ENCODE measurements at places on chromosomes 11 and 22.
A peak's percentile ranks its signal among the peaks of the same experiment; 100 is the strongest.

DNA sequence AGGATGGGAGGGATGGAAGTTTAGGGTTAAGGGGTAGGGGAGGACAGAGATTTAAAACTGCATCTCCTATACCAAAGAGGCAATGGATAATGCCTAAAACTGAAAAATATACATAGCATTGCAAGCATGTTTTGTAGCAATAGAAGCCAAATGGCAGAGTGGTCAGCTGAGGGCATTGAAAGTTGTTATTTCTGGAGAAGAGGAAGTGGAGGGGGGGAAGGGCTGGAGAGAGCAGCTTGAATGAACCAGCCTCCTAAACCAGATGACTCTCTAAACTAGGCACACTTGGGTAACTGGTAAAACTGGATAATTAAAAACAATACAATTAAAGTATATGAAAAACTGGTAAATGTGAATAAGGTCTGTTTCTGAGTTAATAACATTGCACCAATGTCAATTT lies 70.3 kb upstream of the TP53I11 start:
- DNase-seq, result no peak

- DNase-seq, result no peak
These were observed 135.4 kb downstream of the CCDC81 start for GRCh38 chr11:86510097-86510496.

DNA sequence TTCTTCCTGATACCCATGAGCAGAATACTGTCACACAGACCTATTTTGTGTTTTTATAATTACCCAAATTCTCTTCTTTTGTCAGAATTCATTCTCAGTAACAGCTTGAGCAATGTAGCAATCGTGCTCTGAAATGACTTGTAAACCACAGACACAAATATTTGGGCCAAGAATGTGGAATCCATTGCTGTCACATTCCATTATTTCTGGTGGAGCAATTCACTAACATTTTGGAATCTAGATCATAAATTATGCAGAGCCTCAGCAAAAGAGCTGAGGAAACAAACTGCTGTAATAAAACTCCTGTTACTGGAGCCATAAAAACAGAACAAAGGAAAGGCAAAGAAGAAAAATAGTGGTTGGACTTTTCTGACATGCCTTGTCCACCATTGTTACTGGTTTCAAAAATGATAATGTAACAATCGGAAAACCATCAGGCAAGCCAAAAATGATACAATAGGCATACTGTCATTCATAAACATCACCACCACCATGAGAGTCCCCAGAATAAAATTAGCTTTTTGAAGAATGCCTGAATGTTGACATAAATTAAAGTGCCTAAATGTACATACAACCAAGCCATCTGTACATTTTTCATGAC lies 223.4 kb upstream of the PITPNB start:
- DNase-seq, result no peak

DNA sequence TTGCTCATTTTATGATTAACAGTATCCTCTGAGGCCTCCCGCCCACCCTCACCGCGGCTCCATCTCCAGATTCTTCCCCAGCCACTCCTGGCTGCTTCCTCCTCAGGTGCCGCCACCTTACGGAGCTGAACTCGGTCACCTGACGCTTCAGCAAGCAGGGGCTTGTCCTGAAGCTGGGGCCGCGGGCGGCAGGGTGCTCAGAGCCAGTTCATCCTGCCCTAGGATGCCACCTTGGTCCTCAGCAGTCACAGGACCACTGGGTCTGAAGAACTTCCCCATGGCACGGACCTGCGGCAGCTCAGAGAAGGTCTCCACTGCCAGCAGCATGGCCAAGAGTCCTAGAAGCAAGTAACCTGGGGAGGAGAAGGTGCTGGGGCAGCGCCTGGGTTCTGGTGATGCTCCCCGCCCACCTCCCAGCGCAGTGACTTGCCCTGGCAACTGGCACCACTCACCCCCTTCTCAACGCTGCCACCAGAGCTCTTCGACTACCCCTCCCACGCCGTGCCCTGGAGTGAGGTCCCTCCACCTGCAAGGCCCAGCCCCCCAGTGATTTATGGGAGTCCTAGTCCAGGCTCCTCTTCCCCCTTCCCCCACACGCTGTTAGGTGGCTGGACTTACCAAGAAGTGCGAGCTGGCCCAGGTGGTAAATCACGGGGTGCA lies 2.6 kb downstream of the KCNK7 start:
- no peak for DNase-seq

DNA sequence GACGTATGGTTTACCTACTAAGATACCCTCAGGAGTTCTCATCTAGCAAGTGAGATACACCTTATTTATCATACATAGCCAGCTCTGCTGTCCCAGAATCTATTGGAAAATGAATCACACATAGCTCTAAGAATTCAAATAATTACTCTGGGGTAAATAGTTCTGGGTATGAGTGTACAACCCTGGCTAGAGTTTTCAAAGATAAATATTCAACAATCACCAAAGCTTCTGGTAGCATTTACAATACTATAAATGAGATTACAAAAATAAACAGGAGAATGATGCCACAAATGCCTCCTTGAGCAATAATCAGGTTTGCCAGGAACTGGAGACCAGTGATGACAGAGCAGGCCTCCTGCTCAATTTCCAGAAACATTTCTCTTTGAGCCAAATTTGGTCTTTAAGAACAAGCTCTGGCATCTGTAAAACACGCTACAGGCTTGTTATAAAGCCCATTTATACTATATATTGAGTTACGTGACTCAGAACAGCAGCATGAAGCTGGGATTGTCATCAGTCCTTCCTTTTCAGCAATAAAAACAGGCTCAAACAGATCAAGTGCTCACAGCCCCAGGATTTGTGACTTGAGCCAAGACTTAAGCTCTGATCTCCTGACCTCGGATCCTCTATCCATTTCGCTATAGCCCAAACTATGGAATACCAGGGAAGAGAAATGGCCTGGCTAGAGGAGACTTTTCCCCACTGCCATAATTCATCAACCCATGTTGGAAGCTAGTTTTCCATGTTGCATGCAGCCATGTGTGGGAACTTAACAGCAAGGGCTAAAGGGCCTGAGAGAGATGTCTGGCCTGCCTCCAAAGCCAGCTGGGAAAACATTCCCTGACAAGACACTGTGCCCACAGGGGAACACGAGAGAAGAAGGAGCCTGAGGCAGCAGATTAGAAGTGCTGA lies 19.7 kb downstream of the RAB30 start:
- DNase-seq, result no peak

- peak; percentile 81 for DNase-seq
These were observed 1.4 kb upstream of the CPT1A start for GRCh38 chr11:68843052-68843561.

GRCh38 chr22:27711756-27712155 lies 89.8 kb downstream of the MN1 start:
- DNase-seq, result no peak

DNA sequence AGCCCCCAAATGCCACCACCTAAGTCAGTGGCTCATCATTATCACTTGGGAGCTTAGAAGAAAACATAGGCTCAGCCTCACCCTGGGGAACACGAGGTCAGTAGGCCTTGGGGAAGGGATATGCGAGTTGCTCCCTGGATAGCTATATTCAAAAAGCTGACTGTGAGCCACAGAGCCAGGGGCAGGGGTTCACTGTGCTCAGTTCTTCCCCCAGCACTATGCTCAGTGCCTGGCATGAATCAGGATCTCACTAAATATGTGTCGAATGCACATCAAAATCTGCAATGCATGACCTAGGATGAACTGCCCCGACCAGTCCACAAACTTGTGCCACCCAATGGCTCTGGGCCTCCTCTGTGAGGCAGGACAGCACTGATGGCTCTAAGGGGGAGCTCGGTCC lies 35.1 kb downstream of the THOC5 start:
- no peak for DNase-seq

DNA sequence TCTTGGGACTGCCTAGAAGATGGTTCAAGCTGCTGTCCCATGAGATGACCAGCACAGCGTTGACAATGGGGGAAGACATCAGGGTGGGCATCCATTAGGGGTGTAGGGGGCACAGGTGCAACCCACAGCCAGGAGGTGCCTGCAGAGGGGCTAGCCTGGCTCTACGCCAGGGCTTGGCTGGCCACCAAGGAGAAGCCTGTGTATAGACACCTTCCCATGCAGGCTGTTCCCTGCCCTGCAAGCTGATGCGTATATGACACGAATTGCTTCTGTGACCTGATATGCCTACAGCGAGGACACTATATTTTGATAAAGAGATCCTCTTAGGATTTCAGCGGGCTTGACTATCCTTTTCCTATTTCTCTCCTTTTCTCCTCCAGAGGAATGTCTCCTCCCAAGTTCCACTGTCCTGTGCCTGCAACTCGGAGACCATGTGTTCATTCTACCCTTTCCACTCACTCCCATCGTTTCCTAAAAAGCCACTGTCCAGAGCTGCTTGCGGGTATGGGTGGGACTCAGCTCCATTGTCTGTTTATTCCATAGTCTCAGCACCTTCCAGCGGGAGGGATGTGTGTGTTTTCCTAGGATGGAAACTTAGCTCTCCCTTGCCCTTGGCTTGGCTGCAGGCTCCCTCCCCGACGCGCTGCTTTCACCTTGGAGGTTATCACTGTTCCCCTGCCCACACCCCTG lies 56.1 kb downstream of the ST14 start:
- DNase-seq, result peak; percentile 8

- no peak for DNase-seq
These were observed 154.7 kb downstream of the SHANK2 start for GRCh38 chr11:71097506-71098240.

DNA sequence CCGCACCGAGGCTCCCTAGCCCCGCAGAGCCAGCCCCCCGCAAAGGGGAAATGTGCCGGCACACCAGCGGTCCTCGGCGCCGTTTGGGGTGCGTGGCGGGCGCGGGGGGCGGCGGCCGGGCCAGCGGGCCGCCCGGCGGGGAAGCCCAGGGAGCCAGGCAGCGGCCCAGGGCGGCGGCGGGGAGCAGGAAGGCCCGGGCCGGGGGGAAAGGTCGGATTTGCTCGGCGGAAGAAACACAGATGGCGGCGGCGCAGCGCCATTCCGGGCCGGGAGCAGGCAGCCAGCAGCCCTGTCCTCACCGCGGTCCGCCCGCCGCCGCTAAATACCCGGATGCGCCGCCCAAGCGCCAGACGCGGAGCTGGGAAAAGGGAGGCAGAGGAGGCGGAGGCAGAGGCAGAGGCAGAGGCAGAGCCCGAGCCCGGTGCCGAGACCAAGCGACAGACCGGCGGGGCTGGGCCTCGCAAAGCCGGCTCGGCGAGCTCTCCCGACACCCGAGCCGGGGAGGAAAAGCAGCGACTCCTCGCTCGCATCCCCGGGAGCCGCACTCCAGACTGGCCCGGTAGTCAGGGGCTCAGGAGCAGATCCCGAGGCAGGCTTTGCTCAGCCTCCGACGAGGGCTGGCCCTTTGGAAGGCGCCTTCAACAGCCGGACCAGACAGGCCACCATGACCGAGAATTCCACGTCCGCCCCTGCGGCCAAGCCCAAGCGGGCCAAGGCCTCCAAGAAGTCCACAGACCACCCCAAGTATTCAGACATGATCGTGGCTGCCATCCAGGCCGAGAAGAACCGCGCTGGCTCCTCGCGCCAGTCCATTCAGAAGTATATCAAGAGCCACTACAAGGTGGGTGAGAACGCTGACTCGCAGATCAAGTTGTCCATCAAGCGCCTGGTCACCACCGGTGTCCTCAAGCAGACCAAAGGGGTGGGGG lies 2.6 kb upstream of the GCAT start:
- peak; percentile 71 for DNase-seq

DNA sequence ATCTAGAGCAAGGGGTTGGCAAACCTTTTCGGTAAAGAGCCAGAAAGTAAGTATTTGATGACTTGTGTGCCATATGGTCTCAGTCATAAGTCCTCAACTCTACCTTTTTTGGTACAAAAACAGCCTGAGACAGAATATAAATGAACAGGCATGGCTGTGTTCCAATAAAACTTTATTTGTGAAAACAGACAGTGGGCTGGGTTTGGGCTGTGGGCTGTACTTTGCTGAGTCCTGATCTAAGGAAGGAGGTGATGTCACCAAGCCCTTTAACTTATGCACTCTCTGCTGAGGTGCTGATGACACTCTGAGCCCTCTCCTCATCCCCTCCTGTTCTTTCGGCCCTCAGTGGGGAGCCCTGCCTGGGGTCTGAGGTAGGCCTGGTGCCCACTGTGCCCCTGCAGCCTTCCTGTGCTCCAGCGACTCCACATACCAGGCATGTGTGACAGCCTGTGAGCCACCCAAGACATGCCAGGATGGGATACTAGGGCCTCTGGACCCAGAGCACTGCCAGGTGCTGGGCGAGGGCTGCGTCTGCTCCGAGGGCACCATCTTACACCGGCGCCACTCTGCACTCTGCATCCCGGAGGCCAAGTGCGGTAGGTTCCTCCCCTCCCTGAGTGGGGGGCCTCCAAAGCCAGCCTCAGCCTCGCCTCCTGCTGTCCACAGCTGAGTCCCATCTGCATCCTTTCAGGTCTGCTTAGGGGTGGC lies 85.9 kb upstream of the MYOD1 start:
- DNase-seq, result no peak

GRCh38 chr11:90221803-90222458 lies 918 bp downstream of the CHORDC1 start:
- DNase-seq, result no peak

DNA sequence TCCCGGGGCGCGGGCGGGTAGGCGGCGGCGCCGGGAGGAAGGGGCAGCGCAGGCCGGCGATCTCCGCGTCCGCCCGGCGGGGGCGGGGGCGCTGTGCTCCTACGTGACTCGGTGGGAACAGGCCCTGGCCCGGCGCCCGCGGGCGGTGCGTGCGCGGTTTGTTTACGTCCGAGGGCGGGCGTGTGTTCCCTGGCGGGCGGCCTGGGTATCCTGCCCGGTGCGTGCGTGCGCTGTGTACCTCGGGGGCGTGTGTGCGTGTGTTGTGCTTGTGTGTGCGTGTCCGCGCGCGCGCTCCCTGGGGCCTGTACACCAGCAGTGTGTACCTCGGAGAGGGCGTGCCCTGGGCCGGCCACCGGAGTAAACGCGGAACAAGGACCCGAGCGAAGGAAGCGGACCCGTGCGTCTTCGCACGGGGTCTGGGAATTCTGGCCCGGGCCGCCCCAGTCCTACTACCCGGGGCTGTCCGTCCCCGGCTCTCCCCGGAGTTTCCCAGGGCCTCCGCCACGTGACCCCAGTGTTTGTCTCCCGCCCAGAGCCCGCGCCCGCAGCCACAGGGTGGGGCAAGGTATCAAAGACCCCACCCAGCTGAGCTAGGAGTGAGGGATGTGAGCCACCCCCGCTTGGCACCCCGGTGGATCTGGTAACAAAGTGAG lies 769 bp downstream of the MAFF start:
- DNase-seq, result peak; percentile 72

DNA sequence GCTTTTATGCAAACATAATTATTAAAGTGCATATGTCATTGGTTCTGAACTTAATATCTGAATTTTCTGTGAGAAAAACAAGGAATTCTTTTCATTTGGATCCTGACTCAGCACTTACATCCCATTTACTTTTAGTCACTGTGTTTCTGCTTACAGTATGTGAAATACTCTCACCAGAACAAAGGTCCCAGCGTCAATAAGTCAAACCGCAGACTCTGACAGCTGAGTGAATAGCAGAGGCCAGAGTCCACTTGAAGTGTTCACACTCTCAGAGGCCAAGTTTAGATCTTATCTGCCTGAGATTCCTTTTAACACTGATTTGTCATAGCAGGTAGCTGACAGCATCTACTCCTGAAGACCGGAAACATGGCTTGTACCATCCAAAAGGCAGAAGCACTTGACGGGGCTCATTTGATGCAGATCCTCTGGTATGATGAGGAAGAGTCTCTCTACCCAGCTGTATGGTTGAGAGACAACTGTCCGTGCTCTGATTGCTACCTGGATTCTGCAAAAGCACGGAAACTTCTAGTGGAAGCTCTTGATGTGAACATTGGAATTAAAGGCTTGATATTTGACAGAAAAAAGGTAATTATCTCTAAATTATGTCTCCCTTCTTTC lies 14.6 kb downstream of the BBOX1 start:
- no peak for DNase-seq

- DNase-seq, result no peak
These were observed 538.4 kb downstream of the FAM181B start for GRCh38 chr11:82195283-82195682.

GRCh38 chr11:86047275-86047991 lies 21.5 kb downstream of the PICALM start:
- no peak for DNase-seq
